Heart left ventricle (tissue), 16 donors: ENCODE measurements at places on chromosomes 6 and 20. TPM values are rescaled to one million over a fixed set of nuclear protein-coding genes. Genes with fewer than 3 reads are reported as not detected.
A peak's percentile ranks its signal among the peaks of the same experiment; 100 is the strongest.

C6orf141 gene
- total RNA-seq = 0.51 TPM

DNA sequence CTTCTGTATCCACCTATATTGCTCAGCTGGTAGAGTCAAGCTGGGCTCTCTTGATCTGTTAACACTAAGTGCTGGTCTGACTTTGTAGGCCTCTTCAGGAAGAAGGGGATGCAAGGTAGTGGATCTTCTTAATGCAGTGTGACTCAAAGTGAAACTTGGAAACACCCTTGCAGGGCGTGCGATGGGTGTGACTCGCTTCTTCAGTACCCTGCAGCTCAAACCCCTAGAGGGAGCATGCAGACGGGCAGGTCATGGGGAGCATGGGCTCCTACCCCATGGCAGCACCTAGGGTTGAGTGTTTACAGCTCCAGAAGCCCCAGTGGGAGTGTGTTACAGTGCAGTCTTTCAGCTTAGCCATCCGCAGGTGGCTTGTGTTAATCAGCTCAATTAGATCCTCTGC, 757 bp upstream of the SAMD3 start:
- DNase-seq = no peak

DNA sequence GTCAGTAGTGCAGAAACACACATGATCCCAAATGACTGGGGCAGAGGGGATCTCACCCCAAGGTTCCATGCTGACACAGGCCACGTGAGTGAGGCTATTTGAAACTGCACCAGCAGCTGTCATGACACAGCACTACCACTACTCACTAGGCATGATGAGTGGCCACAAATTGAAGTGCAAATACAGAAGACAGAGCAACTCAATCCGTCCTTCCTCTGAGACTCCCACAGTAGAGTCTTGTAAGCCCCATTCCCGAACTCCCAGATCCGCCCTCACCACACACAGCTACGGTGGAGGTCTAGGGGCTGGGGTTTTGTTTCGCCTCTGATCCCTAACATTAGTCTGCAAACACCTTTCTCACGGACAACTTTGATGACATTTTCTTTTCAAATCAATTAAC, 113.3 kb upstream of the NUP153 start:
- no peak for DNase-seq

DNA sequence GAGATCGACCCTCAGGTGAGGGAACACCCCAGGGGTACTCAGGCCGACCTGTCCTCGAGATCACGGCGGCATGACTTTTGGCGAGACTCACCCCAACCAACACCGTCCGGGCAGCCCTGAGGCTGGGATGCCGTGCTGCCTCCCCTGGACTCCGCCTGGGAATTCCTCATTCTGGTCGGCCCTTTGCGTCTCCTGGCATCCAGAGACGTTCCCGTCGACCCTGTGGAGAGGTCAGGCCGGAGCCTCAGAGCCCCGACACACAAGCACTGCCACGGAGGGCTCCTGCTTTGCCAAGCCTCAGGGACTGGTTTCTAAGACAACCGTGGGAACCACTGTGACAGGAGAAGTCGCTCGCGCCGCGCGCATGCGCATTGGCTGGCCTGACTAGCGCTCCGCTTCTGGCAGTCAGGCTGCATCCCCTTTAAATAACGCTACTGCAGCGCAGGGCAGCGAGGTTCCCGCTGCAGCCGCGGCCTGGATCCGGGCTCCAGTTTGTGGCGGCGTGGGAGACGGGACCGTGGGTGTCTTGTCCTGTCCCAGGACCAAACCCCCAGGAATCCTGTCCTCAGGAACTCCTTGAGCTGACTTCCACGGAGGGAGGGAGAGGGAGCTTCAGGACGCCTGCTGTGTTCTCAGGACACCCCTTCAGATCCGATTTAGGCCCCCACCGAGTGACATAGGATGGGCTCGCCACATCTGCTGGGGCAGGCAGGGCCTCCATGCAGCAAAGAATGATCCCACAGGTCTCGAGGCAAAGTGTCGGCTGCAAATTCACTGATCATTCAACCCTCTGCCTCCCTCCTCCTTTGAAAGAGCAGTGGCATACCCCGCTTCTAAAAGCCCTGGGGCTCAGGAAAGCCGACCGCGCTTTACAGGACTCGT, 163.2 kb upstream of the ZNF337 start:
- peak; percentile 75 for DNase-seq

DNA sequence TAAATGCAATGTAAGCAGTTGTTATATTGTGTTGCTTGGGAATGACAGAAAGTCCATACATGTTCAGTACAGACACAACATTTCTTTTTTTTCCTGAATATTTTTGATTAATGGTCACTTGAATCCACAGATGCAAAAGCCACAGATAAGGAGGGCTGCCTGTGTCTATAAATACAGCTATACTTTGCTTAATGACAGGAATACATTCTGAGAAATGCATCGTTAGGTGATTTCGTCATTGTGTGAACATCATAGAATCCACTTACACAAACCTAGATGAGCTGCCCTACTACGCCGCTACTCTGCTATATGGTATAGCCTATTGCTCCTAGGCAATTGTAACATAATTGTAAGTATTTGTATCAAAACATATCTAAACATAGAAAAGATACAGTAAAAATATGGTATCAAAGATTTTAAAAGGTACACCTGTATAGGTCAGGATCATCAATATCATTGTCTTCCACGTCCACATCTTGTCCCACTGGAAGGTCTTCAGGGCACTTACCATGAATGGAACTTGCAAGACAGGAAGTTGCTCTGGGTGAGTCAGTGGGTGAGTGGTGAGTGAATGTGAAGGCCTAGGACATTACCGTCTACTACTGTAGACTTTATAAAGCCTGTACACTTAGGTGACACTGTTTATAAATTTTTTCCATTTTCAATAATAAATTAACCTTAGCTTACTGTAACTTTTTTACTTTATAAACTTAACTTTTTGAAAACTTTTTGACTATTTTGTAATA, 27.9 kb upstream of the POPDC3 start:
- no peak for DNase-seq
